ENCODE measurements at places on chromosomes 1 and 21. TPM values are rescaled to one million over a fixed set of nuclear protein-coding genes. Genes with fewer than 3 reads are reported as not detected.

Gene PPM1J
- 0.16 TPM for total RNA-seq

Gene EDARADD
- total RNA-seq, result 10.8 TPM

Gene OR2T4
- total RNA-seq, result not detected

Gene TCHH
- not detected for total RNA-seq

Gene GPR37L1
- not detected for total RNA-seq

Gene GJA9
- not detected for total RNA-seq

Gene MSTO1
- total RNA-seq, result 135 TPM

Gene PLA2G5
- not detected for total RNA-seq

Gene METTL18
- total RNA-seq, result 8.0 TPM

Gene DYNLT4
- total RNA-seq, result not detected

Gene CFAP57
- total RNA-seq, result 0.05 TPM

Gene CELA3B
- total RNA-seq, result 2.2 TPM

Gene PRKCZ
- total RNA-seq, result 15.6 TPM

Gene TNFSF4
- 0.33 TPM for total RNA-seq

Gene TTC34
- 0.60 TPM for total RNA-seq

Gene RIMS3
- 0.57 TPM for total RNA-seq

Gene S100A16
- total RNA-seq, result not detected

Gene A3GALT2
- not detected for total RNA-seq

Gene KCNA2
- 0.19 TPM for total RNA-seq

Gene C1orf53
- 0.68 TPM for total RNA-seq

Gene TRABD2B
- total RNA-seq, result not detected

Gene HPCAL4
- total RNA-seq, result 0.38 TPM

Gene SYCP1
- total RNA-seq, result not detected

Gene PRAMEF10
- total RNA-seq, result not detected

Gene SNX27
- total RNA-seq, result 26.1 TPM

Gene SPATA6
- total RNA-seq, result 1.3 TPM

Gene RAD54L
- 24.5 TPM for total RNA-seq

Gene KLHDC9
- not detected for total RNA-seq

Gene SPTA1
- 0.40 TPM for total RNA-seq

Gene INAVA
- total RNA-seq, result 0.29 TPM

Gene PPOX
- total RNA-seq, result 10.0 TPM

Gene ORC1
- total RNA-seq, result 46.2 TPM

Gene SHISA4
- total RNA-seq, result 0.37 TPM

Gene CFHR3
- total RNA-seq, result not detected

Gene ARHGAP30
- total RNA-seq, result 128 TPM

Gene MTARC1
- total RNA-seq, result 0.27 TPM

Gene HES2
- not detected for total RNA-seq

Gene SUSD4
- total RNA-seq, result 1.0 TPM
